ENCODE measurements at places on chromosomes 3 and 15.
A peak's percentile ranks its signal among the peaks of the same experiment; 100 is the strongest.

GRCh38 chr3:123072564-123072963 is 5.7 kb downstream of the PDIA5 start:
- DNase-seq = no peak

DNA sequence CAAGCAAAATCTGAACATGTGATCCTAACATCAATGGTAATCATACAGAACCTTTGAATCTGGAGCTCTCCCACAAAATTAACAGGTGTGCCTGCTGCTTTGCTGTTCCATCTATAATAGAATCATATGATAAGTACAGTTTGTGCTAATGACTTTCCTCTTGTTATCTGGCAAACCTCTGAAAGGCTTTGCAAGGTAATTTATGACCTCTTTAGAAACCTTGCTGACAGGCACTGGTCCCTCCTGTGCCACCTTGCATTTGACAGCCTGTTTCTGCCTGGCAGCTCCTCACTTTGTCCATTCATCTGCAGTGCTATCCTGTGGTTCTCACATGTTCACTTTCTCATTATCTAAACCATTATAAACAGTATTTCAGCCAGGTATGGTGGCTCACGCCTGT is 10.2 kb upstream of the HTR3C start:
- no peak for DNase-seq

GRCh38 chr3:197168063-197168462 is 130.3 kb downstream of the DLG1 start:
- no peak for DNase-seq

DNA sequence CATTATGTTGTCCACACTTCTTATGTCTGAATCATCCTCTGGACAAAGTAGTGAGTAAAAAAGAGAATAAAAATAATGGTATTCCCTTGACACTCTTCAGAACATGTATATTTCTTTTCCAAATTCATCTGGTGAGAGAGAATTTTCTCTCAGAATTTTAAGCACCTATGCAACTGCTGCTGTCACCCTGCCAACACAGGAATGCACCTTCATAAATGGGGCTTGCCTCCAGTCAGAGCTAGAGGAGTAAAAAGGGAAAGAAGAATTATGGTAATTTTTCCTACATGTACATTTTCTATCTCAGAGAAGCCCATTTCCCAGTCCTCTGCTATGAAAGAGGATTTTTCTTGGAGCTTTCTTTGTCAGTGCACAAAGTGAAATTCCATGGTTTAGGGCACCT is 92.2 kb upstream of the ALCAM start:
- no peak for DNase-seq

GRCh38 chr3:21330293-21330692 is 420.7 kb downstream of the ZNF385D start:
- DNase-seq = no peak

GRCh38 chr3:195131176-195131575 is 139.8 kb downstream of the XXYLT1 start:
- DNase-seq = no peak

DNA sequence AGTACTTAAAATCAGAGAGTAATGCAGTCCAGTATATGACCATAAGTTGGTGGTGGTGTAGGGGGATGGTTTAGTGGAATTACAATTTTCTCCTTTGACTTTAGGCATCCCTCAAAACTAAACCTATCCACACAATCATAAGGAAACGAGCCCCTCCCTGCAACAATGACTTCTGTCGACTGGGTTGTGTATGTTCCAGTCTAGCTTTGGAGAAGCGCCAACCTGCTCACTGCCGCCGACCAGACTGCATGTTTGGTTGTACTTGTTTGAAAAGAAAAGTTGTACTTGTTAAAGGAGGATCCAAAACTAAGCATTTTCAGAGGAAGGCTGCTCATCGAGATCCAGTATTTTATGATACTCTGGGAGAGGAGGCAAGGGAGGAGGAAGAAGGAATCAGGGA is 52.8 kb downstream of the MGA start:
- no peak for DNase-seq

DNA sequence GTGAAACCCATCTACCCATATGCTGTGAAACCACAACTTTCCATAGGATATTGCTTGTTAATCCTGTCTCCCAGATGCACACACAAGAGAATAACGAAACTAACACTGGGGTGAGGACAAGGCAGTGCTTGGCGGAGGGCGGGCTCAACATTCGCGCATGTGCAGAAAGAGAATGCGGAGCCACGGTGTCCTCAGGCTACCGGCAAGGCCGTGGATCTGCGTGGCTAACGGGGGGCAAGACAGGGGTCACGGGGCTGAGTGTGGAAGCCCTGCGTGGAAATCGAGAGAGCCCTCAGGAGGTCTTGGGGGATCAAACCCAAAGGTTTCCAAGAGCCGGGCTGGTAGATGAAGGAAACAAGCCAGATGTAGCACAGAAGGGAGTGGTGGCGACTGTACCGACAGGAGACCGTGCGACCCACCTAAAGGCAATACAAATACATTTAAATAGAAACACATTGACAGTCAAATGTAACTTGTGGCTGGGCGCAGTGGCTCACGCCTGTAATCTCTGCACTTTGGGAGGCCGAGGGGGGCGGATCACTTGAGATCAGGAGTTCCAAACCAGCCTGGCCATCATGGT is 48.5 kb upstream of the TRA2B start:
- DNase-seq = peak; percentile 37

GRCh38 chr3:64110071-64110470 is 86.8 kb upstream of the PSMD6 start:
- no peak for DNase-seq

DNA sequence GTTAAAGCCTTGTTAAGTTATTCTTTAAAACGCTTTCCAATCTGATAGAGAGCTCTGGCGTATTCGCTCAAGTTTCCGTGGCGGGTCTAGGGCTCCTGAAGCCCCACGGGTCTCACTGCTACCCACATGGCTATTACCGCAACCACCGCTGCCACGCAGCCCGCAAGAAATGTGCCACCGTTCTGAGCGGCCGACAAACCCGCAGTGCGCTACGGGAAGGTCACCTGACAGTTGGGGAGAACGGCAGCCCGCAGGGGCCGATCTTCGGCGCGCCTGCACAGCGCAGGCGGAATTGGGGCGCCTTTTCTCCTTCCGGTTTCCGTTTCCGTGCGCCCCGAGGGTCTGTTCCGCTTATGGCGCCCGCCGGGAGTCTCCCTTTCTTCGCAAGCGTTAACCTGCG is 76.6 kb upstream of the SNRPN start:
- DNase-seq = no peak

DNA sequence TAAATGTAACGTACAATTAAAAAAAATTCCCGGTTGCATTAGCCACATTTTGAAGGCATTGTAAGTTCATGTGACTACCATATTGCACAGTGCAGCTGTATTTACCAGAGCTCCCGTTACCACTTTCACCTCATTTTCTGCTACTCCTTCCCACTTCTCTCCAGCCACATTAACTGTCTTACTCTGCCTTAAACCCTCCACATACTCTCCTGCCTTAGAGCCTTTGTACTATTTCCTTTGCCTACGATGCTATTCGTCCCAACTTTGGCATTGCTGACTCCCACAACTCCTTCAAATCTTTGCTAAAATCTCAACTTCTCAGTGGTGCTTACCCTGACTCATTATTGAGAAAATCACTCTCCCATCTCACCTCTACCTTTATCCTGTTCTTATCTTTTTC is 115.2 kb downstream of the CADM2 start:
- no peak for DNase-seq

- DNase-seq = no peak
Measured at GRCh38 chr3:58369876-58370275, 37.2 kb downstream of the PXK start.

DNA sequence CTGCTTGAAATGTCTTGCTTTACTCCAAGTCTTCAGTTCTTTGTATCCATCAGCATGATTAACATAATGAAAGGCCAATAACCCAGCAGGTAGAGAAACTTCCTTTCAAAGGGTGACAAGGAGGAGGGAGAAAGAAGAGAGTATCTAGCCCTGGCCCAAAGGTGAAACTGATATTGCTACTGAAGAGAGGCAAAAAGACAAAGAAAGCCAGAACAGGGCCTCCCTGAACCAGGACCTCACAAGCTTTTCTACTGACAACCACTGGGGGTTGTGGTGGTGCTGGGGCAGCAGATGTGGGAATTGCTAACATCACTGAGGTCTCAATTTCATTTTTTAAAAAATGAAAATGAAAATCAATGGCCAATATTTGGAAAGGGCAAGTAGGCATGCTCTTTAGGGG is 234.1 kb downstream of the RSL24D1 start:
- DNase-seq = no peak

DNA sequence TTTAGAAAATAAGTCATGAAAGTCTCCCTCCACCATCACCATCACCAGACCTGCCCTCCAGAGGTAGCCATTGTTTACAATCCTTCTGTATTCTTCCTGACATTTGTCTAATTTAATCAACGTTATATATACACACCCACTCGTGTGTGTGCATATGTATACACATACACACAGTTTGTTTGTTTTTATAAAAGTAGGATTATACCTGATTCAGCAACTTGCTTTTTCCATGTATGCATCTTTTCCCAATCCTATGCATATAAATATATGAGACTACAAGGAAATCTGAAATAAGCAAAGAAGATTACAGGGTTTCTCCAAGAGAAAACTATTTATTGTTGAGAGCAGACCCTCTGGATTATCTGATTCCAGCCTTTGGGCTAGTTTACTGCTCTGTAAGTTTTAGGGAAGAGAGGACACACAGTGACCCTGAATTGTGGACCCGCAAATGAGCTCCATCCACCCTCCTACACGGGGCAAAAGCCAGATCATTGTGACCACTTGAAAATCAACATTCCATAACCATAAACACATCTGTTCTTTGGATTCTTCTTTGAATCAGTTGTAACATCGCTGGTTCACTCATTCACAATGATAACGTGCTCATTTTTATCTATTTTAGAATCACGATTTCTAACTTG is 104.3 kb downstream of the CPN2 start:
- DNase-seq = no peak

- DNase-seq = no peak
Measured at GRCh38 chr15:67135494-67135893, 70.1 kb downstream of the SMAD3 start.

- no peak for DNase-seq
Measured at GRCh38 chr15:38438031-38438986, 15.6 kb upstream of the FAM98B start.

- DNase-seq = no peak
Measured at GRCh38 chr3:124532071-124532470, 198.2 kb upstream of the UMPS start.

- DNase-seq = no peak
Measured at GRCh38 chr3:158652463-158652862, 8.1 kb downstream of the GFM1 start.

GRCh38 chr3:123765475-123766128 is 118.5 kb downstream of the MYLK start:
- no peak for DNase-seq

GRCh38 chr3:170413291-170413690 is 5.4 kb upstream of the CLDN11 start:
- no peak for DNase-seq

Measured in fibroblast of skin of left quadriceps (primary cell).